ENCODE measurements at places on chromosomes 16 and 17.

- no peak for DNase-seq
These were observed 21.2 kb downstream of the CHMP6 start for GRCh38 chr17:81012574-81013447.

- no peak for DNase-seq
These were observed 308.0 kb downstream of the GRIN2A start for GRCh38 chr16:9874219-9874618.

DNA sequence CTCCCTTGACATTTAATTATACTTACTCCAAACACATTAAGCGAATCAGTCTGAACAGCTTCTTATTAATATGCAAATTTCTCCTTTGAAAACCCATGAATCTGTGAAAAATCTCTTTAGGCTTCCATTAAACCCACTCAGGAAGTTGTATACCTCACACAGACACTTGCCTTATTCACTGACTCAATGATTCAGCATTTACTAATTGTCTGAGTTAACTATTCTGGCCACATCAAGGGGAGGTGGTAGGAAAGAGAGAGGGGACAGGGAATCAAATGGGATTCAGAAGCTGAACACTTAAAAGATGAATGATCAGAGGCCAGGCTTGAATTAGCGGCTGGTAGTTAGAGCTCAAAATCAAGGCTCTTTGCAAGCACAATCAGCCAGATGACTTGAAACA is 70.0 kb downstream of the HS3ST3A1 start:
- DNase-seq, result no peak

DNA sequence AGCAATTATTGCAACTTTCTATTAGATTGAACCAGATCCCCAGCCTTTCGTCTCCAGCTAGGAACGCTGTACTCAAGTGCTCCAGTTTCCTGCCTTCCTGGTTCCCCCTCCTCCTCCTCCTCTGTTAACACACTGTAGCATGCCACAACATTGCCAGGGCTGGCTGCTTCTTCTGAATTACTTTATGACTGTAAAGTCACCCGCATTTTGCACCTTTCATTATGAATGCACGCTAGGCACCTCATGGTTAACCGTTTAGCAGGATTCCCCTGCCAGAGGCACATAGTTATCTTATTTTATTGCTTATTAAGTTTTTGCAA is 4.5 kb downstream of the ZNF423 start:
- no peak for DNase-seq

GRCh38 chr17:40071313-40072039 is 8.7 kb downstream of the THRA start:
- DNase-seq, result no peak

DNA sequence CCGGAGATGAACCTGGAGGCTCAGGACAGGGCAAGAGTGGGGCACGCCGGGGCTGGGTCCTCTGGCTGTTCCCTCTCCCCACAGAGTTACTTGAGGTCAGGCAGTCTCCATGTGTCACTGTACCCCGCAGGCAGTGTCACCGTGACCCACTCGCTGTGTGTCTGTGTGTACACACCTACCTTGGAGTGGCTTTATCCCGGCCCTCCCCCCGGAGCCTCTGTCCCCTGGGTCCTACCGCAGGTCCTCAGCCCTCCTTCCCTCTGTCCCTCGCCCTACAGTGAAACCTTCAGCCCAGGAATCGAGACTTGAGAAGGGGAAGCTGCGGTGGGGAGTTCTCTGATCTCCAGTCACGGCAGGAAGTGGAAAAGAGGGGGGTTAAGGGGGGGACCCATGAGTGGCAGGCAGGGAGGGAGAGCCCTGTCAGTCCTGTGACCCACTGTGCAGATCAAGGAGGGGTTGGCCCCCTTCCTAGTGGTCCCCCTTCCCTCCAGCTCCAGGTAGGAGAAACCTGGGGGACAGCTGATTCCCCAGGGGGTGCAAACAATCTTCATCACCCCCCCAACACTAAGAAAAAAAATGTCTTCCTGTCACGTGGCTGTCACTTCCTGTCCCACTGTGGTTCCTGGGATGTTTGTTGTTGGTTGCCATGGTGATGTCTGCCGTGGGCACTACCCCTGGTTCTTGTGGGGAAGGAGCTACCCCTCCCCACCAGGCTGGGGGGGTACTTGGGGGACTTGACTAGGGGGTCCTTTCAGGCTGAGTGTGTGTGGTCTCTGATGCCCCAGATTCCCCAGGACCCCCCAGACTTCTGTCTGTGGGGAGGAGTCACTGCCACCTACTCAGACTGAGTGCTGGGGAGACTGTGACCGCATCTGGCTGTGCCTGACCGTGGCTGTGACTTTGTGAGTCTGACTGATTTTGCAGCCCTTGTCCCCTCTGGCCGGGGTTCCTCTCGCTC is 13.7 kb downstream of the RARA start:
- DNase-seq, result peak; percentile 76

DNA sequence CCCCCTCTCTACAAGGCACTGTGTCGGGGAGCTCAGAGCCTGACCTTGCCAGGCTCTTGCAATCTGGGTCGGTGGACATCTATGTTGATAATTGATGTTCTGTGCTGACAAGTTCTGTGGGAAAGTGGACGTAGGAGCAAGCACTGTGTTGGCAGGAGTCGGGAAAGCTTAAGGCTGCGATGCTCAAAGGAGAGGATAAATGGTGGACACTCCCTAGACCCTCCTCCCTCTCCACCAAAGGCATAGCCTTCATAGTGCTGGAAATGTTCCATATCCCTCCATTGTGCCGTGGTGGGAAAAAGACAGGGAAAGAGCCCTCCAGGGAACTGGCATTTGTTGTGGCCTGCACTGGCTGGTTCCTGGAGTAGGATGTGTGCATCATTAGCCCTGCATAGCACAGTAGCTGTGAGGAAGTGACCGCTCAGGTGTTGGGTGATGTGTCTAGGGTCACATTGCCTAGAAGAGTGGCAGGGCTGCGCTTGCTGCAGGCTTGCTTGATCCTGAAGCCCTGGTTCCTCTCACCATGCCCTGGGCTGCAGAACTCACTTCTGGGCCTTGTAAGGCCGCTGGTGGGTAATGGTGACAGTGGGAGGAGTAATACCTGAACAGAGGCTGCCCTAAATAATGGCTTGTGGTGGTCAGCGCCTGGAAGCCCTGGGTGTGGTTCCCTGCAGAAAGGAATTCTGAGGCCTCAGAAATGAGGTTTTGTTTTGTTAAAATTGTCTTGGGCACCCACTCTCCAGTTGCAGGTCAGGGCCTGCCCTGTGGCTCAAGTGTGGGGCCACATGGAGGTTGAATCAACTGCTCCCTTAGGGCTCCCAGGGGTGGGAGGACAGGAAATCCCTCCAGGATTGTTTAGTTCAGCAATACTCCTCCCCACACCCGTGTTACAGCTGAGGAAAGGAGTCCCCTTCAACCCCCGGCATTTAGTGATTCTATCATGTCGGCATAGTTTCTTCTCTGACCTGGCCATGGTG is 62.6 kb downstream of the KSR1 start:
- no peak for DNase-seq

GRCh38 chr17:80655608-80656007 is 111.0 kb downstream of the RPTOR start:
- no peak for DNase-seq

- no peak for DNase-seq
These were observed 9.1 kb downstream of the TEKT3 start for GRCh38 chr17:15332338-15332737.

DNA sequence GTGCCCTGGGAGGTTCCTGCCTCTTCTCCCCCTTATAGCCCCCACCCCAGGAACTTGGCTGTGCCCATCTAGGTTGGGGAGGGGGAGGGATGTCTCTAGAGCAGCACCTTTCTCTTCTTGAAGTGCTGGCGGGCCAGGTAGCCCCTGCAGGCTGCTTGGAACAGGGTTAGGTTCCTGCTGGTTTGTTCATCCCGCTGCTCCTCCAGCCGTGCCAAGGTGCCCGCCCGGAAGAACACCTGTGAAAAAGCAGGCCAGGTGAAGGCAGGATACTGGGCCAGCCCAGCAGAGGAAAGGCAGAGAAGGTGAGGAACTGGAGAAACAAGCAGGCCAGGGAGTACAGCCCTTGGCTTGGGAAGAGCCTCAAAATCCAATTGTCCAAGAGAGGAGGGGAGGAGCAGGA is 56.6 kb downstream of the PIPOX start:
- no peak for DNase-seq

- no peak for DNase-seq
These were observed 176.5 kb downstream of the SALL1 start for GRCh38 chr16:50974438-50975036.

GRCh38 chr16:71769222-71769621 is 39.4 kb downstream of the AP1G1 start:
- DNase-seq, result no peak

DNA sequence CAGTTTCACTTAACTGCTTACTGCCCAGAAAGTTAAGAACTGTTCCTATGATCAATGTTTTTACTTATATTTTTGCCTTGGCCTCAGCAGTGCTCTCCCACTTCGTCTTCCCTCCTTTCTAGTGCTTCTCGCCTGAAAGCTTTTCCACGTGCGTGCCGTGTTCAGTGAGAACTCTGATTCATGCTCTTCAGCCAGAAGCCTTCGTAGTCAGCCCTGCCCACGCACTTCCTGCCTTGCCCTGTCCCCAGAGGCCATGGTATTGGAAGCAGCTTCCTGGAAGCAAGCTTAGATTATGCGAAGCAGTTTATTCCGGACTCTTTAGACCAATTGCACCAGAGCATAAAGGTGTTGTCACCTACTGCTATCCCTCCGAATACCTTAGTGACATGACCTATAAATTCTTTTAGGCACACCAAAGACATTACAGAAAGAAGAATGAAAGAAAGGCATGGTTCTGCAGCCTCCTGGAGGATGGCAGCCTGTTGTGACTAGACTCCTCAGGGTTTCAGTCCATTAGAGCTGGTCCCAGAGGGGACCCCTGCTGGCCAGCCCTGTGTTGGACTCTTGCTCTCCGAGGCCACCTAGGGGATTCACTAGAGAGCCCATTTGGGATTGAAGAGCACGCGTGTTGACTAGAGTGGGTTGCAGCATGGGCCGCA is 105.2 kb downstream of the RPTOR start:
- no peak for DNase-seq

DNA sequence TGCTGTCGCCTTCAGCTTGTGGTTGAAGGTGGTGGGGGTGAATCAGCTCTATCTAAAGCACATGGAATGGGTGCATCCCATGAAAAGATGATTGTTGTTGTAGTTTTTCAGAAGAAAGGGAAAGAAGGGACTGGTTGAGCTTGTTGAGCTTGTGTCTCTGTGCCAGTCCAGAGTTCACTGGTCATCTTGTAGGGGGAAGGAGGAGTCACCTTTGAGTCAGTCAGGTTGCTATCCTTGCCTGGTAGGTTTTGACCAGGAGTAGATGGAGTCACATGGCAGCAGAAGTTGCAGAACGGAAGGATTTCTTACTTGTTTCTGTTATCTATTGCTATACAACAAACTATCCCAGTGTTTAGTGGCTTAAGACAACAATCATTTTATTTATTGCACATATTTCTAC is 73.3 kb downstream of the PLCG2 start:
- DNase-seq, result no peak

GRCh38 chr17:27631411-27631760 is 398 bp downstream of the LGALS9 start:
- no peak for DNase-seq

GRCh38 chr16:82834151-82834815 is 207.5 kb downstream of the CDH13 start:
- no peak for DNase-seq

GRCh38 chr17:63629627-63630026 is 7.4 kb downstream of the MAP3K3 start:
- no peak for DNase-seq

- no peak for DNase-seq
These were observed 18.4 kb upstream of the ITGA3 start for GRCh38 chr17:50037321-50038107.

GRCh38 chr16:6528217-6528616 is 804.4 kb upstream of the RBFOX1 start:
- no peak for DNase-seq

DNA sequence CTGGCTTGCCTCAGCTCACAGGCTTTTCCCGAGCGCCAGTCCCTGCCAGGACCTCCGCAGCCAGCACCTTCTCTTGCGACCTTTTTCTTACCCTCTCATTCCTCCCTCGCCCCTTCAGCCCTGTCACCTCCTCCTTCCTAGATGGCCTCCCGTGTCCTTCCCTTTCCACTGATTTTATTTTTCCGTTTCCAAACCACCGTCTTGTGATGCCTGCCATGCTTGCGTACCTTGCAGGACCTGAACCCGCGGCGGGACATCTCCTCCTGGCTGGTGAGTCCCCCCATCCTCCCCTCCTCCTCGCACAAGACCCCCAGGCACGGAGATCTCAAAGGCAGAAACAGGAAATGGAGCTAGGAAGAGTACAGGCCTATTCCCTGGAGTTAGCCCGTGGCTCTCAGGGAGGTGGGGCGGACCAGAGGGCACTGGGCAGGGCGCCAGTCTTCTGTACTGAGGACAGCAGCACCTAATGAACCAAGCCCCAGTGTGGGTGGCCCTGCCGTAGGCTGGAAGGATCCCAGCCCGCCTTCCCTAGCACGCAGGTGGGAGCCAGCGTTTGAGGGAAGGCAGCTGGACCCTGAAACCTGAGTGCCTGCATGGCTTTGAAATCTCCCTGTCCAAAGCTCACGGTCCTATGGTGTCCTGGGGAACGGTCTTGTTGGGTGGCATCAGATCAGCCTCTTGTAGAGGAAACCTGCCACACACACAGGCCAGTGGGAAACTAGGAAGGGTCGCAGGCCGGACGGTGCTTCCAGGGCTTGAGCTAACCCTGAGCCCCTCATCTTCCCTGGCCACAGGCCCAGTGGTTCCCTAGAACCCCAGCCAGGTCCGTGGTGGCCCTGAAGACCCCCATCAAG is 612 bp downstream of the CISD3 start:
- no peak for DNase-seq

DNA sequence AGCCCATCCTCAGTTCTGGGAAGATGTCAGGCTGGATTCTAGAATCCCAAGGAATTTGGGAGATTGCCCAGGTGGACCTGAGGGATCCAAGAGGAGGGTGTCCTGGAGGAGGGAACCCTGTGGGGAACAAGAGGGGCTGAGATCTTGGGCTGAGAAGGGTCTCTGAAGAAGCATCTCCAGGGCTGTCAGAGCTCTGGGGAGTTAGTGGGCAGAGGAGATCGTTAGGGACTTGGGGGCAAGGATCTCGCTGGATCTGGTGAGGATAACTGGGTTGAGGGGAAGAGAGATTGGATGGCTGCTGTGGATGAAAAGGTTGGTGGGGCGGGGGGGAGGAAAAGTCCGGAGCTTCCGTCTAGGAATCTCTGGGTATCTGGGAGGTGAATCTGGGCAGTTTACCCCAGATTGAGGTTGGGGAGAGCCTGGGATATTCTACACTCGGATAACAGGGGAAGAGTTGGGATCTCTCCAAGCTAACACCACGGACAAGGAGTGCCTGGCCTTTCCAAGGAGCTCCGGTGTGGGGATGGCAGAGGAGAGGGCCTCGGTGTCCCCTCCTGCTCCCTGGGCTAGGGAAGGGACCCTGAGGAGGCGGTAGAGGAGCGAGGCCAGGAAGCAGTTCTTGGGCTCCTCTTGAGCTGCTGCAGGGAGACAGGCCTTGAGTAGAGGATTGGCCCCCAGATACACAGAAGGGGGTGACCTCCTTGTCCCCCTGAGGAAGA is 1.7 kb downstream of the FBXL19 start:
- DNase-seq, result no peak

GRCh38 chr17:65060631-65061254 is 4.2 kb upstream of the GNA13 start:
- DNase-seq, result no peak

GRCh38 chr17:40303708-40304551 is 5.0 kb upstream of the RARA start:
- no peak for DNase-seq

- no peak for DNase-seq
These were observed 189.9 kb downstream of the ZFHX3 start for GRCh38 chr16:72857834-72858664.

Measured in GM12891 (cell line).